LHCN-M2 (cell line): ENCODE measurements at places on chromosomes 6 and 20.

GRCh38 chr6:252775-253535, 39.3 kb upstream of the DUSP22 start:
- DNase-seq = no peak

DNA sequence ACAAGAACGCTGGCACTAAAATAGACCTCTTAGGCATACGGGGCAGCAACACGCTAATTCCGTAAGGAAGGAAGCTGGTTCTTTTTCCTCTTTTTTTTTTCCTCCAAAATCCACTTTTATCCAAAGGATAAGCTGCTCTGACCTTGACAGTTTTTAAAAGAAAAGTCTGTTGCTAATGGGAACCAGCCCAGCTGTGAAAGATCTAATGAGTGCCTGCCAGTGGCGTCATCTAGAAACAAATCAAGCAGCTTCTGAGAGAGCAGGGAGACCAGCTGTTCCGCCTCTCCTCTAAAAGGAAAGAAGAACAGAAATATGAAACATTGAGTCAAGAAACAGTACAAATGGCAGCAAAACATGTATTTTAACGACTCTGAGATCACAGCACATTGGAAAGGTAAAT, 78.6 kb downstream of the FAXC start:
- peak; percentile 8 for DNase-seq

DNA sequence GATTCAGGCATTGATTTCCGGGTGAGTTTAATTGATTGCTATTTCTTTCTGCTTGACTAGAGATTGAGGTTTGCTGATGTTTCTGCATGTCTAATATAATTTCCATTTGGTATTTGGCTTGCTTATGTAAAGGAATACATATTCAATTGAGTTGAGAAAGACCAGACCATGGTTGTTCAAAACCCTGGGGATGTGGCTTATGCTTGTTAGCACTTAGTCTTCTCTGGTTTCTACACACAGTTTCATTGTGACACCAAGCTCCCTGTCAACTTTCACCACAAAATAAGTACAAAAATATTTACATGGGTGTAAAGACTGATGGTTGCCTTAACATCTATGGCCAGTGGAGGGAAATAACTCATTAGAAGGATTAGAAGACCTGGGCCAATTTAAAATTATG, 209.6 kb downstream of the CDH26 start:
- no peak for DNase-seq

DNA sequence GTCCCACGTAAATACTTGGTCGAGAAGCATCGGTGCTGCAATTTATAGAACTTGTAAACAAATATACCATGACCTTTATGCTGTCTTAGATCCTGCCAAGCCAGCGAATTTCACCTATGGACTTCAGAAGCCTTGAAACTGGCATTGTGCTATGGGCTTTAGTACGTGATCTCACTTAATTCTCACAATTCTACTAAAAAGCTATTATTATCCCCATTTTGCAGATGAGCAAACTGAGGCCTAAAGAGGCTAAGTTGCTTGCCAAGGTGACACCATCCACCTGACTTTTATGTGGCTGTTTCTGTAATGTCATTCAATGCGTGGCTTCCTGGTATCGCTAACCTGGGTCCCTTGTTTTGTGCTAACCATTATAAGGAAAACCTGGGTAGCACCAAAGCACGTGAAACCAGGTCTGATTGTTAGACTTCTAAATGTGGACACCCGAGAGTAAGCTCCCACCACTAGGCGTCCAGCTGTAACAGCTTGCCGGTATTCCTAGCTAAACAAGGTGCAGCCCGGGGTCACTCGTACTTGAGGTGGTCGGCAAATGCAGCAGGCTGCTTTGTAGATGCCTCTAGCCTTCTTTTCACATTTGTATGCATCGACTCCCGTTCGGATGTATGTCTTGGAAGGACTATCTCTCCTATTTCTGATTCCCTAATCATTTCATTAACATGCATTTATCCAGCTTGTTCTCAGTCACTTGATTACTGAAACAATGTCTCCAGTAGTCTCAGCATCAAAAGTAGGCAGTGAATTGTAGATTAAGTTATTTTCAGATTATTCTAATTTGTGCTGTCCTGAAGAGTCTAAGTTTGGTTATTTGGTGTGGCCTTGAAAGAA, 1.1 kb downstream of the SYNJ2 start:
- DNase-seq = peak; percentile 22

- no peak for DNase-seq
Measured at GRCh38 chr6:11414176-11414963, 123.2 kb upstream of the TMEM170B start.

DNA sequence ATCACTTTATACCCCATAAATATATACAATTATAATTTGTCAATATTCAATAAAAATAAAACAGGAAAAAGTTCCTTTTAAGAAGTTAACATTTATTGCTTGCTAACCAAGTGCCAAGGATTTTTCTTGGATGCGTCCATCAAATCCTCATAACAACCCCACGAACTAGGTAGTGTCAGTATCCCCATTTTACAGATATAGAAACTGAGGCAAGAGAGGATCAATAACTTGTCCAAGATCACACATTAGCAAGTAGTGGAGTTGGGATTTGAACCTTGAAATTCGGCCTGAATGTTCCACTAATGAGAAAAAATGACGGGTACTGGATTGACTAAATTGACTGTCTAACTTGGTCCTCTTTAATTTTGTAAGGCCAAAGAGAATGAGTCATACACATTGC, 5.7 kb upstream of the L3MBTL3 start:
- no peak for DNase-seq

- DNase-seq = peak; percentile 59
Measured at GRCh38 chr6:166600931-166601330, 14.5 kb upstream of the RAMACL start.

- DNase-seq = no peak
Measured at GRCh38 chr6:43193929-43194328, 11.9 kb downstream of the CUL9 start.

DNA sequence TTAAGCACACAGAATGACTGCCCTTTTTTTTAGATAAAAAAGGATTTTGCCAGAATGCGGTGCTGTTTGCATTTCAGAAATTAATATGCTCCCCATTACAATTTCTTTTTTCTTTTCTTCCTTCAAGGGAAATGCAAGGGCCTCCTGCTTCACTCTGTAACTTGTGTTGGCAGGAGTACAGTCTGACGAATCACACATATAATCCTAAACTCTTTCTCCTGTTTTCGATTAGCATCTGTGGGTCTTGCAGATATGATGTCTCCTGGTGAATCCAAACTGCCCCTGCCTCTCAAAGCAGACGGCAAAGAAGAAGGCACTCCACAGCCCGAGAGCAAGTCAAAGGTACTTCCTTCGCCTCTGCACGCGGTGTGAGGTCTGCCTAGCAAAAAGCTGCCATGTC, 149.5 kb downstream of the TMEM242 start:
- no peak for DNase-seq

- no peak for DNase-seq
Measured at GRCh38 chr6:33816911-33817310, 13.1 kb upstream of the MLN start.

- DNase-seq = no peak
Measured at GRCh38 chr20:35561671-35562070, 19.8 kb downstream of the ERGIC3 start.

- no peak for DNase-seq
Measured at GRCh38 chr6:125807293-125807692, 16.5 kb downstream of the NCOA7 start.

DNA sequence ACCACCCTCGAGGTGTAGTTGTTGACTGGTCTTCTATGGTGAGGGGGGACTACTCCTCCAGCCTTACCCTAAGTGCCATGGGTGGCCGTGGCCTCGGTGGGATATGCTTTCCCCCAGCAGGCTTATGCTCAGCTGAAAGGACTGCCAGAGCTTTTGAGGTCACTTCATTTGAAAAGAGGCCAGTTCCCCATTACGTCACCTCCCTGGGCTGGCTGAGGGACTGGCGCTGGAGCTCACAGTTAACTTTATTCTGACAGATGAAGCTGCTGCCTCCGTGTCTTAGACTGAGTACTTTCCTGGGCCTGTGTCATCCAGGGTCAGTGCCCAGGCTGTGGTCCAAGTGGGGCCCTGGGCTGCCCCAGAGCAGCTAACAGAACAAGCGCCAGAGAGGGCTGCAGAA, 42.8 kb upstream of the PCMTD2 start:
- peak; percentile 12 for DNase-seq

DNA sequence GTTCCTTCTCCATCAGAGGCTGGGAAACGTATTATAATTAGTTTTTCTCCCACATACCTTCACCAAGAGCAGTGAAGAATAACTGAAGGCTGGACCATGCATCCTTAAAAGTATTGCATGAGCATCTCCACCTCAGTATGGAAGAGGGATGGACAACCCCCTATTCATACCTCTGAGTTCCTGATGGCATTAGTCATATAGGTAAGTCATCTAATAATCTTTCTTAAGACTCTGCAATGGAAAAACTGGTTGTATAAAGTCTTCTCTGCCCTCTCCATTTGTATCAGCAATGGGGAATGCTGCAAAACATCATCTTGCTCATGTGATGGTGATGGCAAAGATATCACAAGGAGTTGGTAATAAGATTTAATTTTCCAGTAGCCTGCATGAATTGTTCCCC, 24.5 kb downstream of the PGM3 start:
- DNase-seq = no peak

- DNase-seq = no peak
Measured at GRCh38 chr6:69164564-69165229, 529.6 kb downstream of the ADGRB3 start.

- no peak for DNase-seq
Measured at GRCh38 chr20:51311636-51312479, 230.7 kb downstream of the NFATC2 start.

DNA sequence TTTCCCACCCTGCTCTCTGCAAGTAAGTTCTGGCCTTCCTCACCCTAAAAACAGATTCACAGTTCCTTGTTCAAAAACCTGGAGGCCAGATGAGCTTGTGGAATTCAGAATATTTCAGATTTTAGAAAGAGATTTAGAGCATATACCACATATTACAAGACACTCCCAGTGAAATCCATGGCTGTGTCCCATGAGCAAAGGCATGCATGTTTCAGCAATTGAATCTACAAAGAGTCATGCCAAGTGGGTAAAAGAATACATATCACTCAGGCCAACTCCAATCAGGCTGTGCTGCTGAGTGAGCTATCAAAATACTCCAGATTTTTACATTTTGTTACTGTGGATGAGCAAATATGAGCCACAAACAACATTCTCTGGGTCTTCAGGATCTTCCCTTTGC, 10.2 kb upstream of the NEDD9 start:
- no peak for DNase-seq

DNA sequence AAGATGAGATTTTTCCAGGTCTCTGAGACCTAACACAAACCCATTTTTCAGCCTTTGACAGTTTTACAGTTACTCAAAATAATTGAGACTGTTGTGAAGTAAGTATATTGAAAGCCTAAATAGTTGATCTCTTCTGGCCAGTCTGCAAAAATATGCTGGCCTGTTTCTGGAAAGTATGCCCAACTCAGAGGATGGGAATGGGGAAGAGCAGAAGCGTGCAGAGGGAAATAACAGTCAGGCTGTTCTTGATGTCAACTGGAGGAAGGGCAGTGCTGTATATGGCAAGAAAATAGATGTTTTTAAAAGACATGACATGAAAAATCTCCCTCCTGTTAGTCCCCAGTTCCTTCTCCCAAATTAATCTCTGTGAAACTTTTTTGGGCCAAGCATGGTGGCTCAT, 3.8 kb downstream of the GID8 start:
- no peak for DNase-seq

GRCh38 chr6:116877743-116878142, 701 bp downstream of the RFX6 start:
- DNase-seq = no peak

- DNase-seq = no peak
Measured at GRCh38 chr6:165972139-165972802, 195.4 kb downstream of the TBXT start.

DNA sequence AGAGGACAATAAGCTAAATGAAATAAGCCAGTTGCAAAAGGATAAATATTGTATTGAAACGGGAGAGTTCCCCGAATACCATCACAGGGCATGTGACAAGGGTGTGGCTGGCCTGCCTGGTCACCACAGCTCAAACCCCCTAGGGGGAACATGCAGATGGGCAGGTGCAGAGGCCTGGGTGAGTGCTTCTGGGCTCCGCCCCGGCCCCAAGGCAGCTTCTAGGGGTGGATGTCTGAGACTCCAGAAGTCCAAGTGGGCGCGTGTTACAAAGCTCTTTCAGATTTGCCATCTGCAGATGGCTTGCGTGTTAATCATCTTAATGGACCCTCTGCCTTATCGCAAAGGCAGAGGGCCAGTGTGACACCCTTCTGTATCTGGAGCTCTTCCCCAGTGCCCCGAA, 559.2 kb upstream of the IMPG1 start:
- no peak for DNase-seq

- peak; percentile 81 for DNase-seq
Measured at GRCh38 chr6:74507649-74508048, 698.2 kb downstream of the COL12A1 start.

DNA sequence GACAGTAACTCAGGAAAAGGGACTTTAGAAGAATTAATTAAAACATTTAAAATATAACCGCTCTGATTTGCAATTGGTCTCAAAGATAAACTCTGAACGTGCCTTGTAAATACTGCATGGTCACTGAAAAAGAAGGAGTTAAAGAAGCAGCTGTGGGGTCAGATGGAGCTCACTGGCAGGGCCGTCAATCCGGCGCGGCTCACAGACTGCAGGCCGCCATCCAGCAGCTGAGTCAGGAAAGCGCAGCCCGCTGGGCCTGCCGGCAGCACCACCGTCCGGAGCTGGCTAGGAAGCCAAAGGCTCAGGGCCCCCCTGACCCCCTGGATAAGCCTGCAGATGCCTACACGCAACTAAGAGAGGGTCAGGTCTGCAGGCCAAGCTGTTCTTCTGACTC, 54.2 kb upstream of the FRMD1 start:
- DNase-seq = peak; percentile 46

DNA sequence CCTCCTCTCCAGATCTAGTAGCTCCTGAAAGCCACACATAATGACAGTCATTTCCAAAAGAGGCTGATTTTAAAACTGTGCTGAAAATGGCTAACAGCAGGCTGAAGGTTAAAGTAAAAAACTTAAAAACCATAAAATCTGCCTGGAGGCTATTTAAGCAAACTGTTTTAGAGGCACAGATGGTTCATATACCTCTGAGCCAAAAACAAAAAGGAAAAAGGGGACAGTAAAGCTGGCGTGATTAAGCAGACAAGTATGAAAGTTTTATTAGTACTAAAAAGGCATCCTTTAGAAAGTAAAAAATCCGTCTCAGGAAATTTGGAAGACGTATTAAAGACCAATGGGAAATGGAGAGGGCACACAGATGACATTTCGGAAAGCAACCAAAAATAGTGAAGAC, 55.8 kb downstream of the SOBP start:
- DNase-seq = no peak

DNA sequence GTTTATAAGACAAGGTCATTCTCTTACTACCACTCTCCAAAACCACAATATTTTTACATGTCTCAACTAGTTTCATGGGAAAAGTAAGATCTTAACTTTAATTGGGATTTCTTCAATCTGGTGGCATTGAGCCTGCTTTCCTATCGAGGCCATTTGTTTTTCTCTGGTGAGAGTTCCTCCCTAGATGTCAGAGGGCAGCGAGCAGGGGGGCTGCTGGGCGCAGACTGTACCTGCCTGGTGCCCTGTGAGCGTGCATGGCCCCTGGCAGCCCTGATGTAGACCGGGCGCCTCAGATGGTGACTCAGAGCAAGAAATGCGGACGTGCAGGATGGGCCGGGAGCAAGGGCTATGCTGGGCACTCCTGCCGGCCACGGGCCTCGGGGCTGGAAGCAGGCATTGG, 27.2 kb downstream of the ERMARD start:
- DNase-seq = no peak
